ENCODE measurements at places on chromosomes 7 and 10.
A peak's percentile ranks its signal among the peaks of the same experiment; 100 is the strongest.

DNA sequence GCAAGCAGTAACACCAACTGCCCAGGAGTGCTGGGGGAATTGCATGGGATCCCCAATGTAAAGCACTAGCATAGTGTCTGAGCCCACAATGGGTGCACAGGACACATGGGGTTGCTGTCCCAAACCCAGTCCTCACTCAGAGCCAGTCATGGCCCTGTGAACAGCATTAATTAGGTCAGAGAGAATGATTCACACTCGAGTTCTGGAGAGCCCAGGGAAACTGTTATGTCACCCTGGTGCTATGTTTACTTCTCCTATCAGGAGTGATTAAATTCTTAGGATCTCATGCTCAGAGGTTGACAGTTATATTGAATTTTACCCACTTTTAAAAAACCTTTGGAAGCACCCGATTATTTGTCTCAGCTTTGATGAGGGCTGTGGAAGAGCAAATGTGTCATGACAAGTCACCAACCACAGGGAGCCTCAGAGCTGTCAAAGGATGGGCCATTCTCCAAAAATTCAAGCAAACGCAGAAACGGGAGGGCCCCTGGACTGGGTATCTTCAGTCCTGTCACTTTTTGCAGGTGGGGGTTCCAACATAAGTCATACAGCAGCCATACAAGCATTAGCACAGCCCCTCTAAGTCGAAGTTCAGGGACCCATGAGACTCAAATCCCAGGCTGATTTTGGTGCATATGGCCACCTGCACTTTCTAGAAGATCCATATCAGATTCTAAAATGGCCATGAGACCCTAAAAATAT lies 1.3 kb upstream of the RASSF4 start:
- DNase-seq = no peak

GRCh38 chr7:97174303-97174702 lies 56.8 kb downstream of the SDHAF3 start:
- no peak for DNase-seq

GRCh38 chr10:103184615-103185014 lies 8.5 kb downstream of the NT5C2 start:
- no peak for DNase-seq

DNA sequence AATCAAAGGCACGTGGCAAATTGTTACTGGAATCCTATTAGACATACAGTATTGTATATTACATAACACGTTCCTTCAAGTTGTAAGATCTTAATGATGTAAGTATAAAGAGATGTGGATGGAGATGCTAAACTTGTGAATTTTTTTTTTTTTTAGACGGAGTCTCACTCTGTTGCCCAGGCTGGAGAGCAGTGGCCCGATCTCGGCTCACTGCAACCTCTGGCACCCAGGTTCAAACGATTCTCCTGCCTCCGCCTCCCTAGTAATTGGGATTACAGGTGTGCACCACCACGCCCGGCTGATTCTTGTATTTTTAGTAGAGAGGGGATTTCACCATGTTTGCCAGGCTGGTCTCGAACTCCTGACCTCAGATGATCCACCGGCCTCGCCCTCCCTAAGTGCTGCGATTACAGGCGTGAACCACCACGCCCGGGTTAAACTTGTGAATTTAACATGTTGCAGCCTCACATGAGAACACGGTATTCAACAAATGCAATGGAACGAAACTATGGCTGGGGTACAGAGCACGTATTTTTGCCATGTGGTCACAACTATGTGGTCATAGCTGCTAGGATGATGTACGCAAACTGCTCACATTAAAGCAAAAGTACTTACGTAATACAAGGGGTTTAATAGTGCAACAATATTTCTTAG lies 818 bp upstream of the SUPV3L1 start:
- no peak for DNase-seq

GRCh38 chr7:28939367-28939766 lies 18.8 kb downstream of the TRIL start:
- DNase-seq = no peak

GRCh38 chr7:104805449-104806317 lies 208.3 kb upstream of the KMT2E start:
- no peak for DNase-seq

DNA sequence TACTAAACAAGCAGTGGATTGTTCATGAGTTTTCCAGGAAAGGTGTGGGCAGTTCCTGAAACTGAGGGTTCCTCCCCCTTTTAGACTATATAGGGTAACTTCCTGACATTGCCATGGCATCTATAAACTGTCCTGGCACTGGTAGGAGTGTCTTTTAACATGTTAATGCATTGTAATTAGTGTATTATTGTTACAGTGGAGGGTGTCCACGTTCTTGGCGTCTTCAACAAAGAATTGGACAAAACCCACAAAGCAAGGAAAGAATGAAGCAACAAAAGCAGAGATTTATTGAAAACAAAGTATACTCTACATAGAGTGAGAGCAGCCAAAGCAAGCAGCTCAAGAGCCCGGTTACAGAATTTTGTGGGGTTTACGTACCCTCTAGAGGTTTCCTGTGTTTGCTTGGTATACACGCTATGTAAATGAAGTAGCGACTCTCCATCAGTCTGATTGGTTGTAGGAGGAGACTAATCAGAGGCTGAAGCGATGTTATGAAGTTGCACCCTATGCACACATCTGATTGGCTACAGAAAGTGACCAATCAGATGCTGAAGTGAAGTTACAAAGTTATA lies 175.2 kb downstream of the NSUN6 start:
- DNase-seq = no peak

DNA sequence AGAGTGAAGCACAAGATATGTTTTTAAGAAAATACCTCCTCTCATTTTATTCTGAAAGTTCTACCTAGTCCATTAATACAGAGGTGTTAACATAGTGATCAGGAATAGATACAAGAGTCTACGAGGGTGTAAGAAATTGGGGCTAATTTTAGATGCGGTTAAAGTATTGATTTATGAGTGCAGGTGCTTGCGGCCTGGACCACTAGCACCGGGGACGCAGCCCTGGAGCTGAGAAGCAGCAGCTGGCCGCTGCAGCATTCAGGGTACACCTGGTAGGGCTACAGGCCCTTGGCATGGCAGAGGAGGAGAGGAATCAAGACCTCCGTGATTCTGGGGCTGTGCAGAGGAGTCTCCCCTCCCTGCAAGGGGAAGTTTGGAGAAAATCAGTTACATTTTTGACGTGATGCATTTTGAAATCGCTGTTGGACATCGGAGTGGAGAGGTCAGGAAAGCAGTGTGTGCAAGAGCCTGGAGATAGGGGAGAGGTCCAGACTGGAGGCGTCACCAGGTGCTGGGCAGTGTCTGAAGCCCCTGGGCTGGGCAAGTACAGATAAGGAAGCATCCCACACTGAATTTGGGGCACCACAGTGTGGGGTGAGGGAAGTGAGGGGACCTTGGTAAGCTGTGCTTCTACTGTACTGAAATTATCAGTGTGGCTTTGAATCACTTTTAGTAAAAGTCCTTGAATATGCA lies 112.3 kb downstream of the VWC2 start:
- DNase-seq = peak; percentile 6

DNA sequence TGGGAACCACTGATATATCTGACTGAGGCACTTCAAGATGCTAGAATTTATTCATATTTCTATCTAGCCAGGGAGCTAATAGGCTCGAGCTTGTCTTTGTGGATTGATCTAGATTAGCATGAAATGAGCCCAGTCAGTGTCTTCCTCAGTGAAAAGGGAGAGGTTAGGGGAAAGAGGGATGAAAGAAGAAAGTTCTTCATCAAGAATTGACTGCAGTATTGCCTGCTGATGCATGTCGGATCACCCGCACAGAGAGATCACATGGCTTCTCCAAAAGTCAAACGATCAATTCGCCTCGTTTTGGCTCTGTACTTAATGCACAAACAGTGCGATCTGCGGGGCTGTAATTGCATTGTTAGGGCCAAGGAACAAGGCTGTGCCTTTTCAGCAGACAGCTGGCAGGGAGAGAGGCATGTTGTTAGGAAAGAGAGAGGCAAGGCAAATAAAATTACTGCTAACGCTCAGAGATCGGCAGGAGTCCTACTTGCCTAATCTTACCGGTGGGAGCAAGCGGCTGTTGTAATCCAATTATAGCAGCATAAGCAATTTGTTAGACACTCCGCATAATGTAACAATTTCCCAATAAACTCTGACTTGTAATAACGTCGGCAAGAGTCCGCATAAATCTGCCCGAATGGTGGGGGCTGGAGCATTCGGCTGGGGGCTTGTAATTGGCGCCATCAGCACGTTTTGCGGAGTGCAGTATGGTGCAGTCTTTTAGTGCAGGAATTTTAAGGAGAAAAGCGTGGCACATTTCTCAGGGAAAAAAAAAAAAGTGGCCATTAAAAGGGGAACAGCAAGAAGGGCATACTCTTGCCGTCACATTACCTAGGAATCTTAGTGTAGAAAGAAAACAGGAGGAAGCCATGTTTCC lies 102.1 kb downstream of the POLL start:
- peak; percentile 60 for DNase-seq

DNA sequence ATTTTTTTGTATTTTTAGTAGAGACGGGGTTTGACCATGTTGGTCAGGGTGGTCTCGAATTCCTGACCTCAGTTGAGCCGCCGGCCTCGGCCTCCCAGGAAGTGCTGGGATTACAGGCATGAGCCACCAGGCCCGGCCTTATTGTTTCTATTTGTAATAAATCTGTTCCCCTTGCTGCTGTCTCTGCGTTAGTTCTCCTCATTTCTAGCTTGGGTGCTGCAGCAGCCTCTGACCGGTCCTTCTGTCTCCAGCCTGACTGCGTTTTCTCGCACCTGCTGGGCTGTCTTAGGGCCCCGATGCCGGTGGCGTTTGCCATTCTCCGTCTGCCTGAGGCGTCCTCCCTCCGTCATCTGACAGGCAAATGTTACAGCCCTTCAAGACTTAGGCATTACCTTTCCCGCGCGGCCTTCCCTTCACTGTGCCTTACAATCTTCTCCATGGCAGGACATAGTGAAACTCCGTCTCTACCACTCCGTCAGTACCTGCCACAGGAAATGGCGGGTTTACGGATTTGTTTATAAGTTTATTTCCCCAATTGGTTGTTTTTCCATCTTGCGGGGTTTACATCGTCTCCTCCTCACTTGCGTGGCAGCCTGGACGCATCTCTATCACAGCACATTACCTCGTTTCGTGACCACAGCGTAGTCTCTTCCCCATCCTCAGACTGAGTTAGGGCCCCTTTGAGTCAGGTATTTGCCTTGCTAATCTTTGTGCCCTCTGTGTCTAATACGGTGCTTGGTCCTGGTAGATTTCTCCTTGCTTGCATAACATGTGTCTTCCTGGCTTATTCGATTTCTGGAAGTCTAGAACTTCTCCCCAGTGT lies 2.3 kb upstream of the GIMAP8 start:
- no peak for DNase-seq

- peak; percentile 23 for DNase-seq
Measured at GRCh38 chr10:51001587-51001986, 72.7 kb upstream of the PRKG1 start.

- no peak for DNase-seq
Measured at GRCh38 chr7:139232904-139233303, 1.9 kb downstream of the UBN2 start.

DNA sequence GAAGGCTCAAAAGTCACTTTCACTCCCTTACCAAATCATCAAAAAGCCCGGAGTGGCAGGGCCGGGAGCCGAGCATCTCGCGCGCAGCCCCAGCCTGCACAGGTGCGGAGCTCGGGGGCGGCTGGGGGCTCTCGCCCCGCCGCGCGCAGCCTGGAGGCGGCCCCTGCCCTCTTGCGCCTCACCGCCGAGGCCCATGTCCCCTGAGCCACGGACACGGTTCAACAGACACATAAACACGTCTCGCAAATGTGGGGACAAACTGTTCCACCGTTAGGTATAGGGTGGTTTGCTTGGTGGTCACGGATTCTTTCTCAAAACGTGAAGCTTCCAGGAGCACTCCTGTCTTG lies 700 bp downstream of the GSAP start:
- no peak for DNase-seq

- DNase-seq = peak; percentile 37
Measured at GRCh38 chr7:91287371-91288084, 23.3 kb downstream of the FZD1 start.

GRCh38 chr10:73433538-73433867 lies at the start of gene MSS51:
TSS of gene MSS51 (minus strand) at chr10:73433561. CDS start at chr10:73428284, 5,277 bp downstream.
- DNase-seq = peak; percentile 23

- no peak for DNase-seq
Measured at GRCh38 chr7:120332433-120332832, 59.5 kb downstream of the KCND2 start.

DNA sequence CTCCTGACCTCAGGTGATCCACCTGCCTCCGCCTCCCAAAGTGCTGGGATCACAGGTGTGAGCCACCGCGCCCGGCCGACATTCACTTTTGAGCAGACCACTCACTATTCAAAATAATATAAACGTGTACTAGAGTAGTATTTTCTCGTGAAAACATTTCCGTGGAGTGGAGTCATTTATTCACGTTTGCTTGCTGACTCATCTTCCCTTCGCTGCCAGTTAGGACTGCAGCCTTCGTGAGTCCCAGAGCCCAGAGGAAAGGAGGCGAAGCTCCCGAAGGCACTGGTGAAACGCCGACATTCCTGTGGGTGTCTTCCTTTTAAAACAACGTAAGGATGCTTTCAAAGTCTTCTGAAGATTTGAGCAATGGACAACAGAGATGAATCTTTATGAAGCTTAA lies 10.9 kb upstream of the INPP5A start:
- no peak for DNase-seq

DNA sequence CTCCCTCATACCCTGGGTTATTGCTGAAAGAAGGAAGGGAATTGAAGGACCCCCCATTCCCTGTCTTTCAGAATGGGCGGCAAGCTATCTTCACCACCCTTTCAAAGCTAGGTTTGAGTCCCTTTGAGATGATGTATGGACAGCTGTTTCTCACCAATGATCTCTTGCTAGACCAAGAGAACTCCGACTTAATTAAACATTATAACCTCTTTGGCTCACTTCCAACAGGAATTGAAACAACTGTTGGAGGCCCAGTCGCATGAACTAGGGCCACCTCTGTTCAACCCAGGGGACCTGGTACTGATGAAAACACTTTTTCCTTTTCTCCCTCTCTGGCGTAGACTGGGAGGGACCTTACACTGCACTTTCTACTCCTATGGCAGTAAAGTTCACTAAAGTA lies 110.6 kb downstream of the ITGB8 start:
- DNase-seq = no peak

DNA sequence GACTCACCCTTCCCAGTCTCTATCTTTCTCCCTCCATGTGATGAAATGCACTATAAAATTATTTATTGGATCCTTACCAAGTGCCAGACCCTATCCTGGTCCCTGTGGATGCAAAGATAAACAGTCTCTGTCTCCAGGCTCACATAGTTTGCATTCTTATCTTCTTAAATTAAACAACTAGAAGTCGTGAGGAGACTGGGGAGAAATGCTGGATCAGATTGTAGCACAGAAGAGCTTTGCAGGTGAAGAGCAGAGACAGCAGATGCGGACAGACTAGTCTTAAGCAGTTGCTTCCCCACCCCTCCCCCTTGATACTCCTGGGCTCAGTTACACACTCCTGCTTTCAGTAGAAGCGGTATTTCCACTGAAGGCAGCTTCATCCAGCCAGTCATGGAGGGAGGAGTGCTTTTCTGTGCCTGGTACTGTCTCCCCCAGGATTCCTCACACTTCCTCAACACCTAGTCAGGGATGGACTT lies 20.8 kb upstream of the CDK1 start:
- DNase-seq = no peak

DNA sequence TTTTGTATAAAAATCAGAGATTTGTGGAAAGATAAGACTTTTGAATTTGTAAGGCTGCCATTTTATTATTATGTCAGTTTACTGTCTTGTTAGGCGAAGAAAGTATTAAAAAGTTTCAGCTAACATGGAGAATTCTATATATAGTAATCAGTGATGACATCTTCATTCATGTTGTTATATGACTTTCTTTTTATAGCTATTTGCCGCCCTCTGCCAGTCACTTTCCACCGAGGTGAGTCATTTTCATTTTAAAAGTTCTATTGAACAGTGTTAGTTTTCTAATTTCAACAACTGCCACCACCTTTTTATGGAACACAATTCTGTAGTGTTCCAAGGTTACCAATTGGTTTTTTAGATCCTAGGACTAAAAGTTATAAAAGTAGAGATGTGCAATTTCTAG lies 11.8 kb downstream of the CUTC start:
- DNase-seq = no peak
